Activated T-cell treated with anti-CD3 and anti-CD28 coated beads, Interleukin-2, amount 50 U/mL, for 48 hours (primary cell): ENCODE measurements at places on chromosomes 1 and 21.

DNA sequence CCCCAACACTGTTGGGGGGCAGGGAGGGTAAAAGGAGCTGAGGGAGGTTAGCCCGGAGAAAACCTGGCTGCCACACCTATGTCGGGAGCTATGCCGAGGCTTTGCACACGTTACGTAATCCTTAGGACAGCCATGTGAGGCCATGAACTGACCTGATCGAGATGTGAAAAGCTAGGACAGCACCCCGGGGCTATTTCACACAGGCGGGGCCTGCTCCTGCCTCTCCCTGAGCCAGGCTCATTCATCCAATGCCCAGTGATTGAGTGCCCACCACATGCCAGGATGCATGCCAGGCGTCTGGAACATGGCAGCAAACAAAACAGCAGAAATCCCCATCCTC, 30.2 kb downstream of the LDLRAP1 start:
- DNase-seq, result no peak

DNA sequence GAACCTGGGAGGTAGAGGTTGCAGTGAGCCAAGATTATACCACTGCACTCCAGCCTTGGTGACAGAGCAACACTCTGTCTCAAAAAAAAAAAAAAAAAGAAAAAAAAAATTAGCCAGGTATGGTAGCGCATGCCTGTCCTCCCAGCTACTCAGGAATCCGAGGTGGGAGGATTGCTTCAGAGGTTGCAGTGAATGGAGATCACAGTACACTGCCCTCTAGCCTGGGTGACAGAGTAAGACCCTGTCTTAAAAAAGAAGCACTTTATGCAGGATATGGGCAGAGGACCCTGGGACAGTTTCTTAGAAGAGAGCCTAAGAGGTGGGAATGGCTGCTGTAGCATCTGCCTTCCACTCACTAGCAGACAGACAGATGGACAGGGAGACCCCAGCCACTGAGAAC, 23.0 kb downstream of the IQGAP3 start:
- DNase-seq, result no peak

DNA sequence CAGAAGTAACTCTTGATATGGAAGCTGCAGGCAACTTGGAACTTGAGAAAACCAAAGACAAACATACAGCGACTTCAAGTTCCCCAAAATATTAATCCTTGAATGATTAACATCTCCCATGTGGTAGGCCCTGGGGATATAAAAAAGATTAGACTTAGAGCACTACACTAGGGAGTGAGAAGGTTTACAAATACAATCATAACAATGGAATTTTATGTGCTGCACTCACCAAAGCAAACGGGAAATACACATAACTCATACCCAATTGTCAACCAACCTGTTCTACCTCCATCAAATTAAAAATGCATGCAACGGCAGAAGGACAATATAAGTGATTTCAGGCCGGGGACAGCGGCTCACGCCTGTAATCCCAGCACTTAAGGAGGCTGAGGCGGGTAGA, 3.7 kb downstream of the SMYD3 start:
- DNase-seq, result no peak

DNA sequence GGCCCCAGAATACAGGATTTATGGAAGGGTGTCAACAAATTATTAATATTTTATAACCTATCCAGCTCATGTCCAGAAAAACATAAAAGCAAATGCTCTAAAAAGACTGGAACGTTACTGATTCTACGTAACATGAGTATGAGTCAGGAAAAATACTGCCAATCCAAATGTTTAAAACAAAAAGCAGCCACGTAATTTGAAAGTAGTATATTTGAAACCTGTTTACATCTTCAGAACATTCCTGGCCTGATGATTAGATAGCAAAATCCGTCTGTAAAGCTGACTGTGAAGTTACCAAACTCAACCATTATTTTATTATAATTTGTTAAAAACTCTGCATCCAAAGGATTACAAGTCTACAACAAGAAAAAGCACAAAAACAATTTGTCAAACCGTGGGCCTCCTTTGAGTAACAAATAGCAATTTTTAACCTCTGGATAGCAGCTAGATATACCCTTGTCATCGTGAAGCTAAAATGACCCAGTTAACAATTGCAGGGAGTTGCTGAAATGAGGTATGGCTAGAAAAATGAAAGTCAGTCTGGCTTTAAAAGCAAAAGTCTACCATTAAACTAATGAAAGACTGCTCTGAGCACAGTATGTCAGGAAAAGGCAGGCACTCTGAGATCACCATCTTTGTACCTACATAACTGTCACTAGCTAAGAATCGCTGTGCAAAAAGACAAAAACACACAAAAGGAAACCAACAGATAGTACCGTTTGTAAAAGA, 1.2 kb downstream of the UBR4 start:
- no peak for DNase-seq

DNA sequence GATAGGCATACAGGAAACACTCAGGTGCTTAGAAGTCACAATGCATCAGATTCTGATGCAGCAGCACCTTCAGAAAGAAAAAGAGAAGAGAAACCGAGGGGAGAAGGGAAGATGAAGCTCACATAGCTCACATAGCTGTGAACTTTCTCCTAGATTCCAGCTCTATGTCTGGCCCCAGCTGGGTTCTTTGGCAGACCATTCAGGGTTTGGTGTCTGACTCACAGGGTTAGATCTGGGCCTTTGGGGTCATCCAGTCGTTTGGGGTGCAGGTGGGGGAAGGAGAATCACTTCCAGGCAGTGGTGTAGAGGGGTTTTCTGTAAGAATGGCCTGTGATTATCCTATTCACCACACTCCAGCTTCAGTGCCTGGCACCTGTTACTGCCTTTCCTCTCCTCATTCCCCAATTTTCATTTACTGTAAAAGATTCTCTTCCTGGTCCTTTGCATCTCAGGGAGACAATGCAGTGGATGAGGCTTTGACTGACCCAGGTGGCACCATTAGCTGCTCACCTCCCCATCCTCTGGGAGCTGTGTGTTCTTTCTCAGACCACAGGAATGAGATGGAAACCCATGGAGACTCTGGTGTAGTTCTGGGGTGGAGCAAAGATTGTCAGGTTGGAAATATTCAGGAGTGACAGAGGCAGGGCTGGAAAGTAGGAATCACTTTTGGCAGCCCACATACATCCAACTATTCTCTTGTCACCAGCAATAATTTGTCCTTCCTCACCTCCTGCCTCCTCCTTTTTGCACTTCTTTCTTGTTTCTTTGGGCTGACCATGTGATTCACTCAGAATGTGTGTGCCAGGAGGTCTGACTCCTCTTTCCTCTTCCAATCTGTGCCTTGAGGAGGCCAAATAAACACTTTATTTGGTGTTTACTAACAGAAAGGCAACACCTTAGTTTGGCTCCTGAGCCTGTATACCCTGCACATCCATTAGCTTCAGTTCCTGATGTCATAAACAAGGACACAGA, 103.3 kb downstream of the PAPPA2 start:
- DNase-seq, result no peak

DNA sequence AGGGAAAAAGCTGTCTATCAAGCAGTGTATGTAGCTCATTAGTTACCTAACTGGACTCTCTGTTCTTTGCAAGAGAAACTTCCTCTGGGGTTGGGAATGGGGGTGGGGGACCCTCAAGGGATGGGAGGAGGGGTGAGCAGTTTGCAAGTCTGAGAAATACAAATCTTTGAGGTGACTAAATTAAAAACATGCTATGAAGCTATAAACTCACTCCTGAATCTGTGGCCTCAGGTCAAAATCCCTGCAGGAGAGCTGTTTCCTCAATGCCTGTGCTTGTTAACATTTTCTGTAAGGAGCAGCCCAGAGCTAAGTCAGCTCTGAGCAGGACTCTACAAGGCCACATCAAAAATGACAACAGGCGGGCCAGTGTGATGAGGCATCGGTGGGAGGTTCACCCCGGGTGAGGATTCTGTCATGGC, 32.8 kb upstream of the PTPRC start:
- no peak for DNase-seq

DNA sequence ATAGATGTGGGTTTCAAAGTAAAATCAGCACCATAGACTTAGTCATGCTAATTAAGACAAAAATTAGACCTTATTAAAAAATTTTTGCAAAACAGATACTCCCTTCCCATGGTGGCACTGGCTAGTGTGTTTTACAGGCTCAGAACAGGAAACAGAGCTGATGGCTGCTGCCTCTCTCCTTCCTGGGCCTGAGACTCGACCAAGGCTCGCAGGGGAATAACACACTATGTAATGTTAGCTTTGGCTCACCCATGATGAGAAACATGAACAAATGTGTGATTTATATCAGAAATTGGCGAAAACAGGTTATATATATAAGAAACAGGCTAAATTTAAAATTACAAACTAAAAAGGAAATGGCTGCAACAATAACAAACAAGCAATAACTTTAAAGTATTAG, 50.7 kb downstream of the ERG start:
- no peak for DNase-seq

DNA sequence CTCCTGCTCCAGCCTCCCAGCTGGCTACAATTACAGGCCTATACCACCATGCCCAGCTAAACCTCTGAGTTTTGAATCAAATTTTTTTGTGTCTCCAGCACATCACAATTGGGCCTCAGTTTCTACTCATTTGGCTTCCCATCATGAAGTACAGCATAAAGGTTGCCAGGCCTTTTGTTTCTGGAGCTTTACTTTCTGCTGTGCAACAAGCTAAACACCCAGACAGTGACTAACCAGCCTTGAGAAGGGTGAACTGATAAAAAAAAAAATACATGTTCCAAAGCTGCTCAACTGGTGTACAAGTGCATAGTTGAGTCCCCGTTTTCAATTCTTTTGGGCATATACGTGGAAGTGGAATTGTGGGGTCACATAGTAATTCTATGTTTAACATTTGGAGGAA, 25.1 kb downstream of the TIAM1 start:
- DNase-seq, result no peak

GRCh38 chr1:4674117-4674516, 19.7 kb downstream of the AJAP1 start:
- no peak for DNase-seq

GRCh38 chr1:50989694-50990093, 19.6 kb downstream of the CDKN2C start:
- DNase-seq, result no peak

- no peak for DNase-seq
These were observed 236.2 kb downstream of the NFIA start for GRCh38 chr1:61318319-61319125.

- DNase-seq, result no peak
These were observed 108.8 kb downstream of the SYF2 start for GRCh38 chr1:25123551-25123950.

DNA sequence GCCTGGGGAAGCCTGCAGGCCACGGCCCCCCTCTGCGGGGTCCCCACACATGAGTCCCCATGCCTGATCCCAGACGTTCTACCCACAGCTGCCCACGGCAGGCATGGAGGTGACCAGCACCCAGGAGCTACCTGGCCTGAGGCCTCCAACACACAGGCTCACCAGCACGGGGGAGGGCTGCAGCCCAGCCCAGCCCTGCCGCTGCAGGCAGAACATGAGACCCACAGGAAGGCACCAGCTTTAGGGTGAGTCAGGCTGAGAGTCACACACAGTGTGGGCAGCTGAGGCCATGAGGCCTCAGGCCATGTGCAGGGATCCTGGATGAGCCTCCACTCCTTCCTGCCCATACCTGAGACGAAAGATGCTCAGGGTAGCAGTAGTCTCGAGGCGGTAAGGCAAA, 121.1 kb downstream of the PSMG1 start:
- no peak for DNase-seq

DNA sequence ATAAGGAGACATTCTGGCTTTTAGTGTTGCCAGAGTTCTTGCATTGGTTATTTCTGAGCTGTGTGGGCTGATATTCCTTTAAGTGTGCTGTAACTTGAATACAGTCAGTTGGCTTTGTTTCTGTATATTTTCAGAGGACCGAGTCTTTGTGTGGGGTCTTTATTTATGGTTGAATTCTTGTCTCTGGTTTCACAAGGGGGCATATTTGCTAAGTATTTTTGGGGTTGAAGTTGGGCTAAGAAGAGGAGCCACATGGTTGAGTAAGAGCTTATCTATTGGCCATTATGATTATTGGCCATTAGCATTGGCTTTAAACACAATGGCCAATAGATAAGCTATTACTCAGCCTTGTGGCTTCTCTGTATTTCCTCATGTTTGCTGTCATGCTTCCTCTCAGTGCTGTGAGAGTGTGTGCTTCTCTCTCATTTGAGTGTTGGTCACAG, 26.3 kb upstream of the PTGFR start:
- no peak for DNase-seq

DNA sequence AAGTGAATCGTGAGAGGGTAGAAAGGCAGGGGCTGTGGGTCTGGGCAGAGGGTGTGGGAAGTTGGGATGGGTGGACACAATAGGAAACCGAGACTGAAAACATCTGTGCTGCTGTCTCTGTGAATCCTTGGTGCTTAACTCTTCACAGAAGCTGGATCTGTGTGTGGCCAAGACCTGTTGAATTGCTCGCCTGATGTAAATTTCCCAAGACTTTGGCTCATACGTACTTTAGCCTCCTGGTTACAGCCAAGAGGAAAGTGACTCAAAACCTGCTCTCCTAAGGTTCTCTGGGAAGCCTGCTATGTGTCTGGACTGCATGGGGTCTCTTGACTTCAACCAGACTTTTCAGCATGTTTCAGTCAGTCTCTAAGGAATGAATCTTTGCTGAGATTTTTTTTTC, 270.3 kb downstream of the RWDD3 start:
- no peak for DNase-seq

DNA sequence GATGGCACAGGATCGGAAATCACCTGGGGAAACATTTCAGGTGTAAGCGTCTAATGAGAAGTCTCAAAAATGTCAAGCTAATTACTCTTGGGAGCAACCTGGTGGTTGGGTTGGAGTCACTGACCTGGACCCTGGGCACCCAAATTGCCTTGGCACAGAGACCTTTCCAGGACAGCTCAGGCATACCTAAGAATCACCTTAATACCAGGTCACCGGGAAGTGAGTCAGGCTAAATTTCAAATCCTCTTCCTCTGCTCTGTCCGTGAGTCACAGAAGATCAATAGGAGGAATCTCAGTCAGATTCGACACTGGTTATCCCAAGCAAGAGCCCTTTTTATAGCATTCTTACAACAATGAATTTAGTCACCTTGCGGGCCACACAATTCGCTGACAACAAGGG, 179.6 kb upstream of the CAMK1G start:
- no peak for DNase-seq

DNA sequence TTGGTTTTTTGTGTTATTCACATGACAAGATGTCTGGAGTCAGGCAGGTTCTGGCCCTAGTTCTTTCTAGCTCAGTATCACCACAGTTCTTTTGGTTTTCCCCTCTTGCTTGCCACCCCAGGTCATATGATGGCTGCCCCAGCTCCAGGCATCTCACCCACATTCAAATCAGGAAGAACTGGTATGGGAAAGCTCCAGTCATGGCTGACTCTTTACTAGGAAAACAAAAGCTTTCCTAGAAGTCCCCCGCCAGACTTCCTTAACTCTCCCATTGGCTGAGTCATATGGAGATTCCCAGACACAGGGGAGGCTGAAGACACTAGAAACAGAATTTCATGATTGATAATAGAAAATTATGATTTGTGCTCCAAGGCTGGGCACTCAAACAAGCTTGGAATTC, 22.1 kb upstream of the EYA3 start:
- no peak for DNase-seq
